Activated CD4-positive, alpha-beta memory T cell treated with anti-CD3 and anti-CD28 coated beads for 36 hours (primary cell): ENCODE measurements at places on chromosomes 4 and X. TPM values are rescaled to one million over a fixed set of nuclear protein-coding genes. Genes with fewer than 3 reads are reported as not detected.

- H3K4me1 ChIP-seq = no peaks in the 10 kb centered on the region
- DNase-seq = no peak
- no peak overlapping the region for H3K4me3 ChIP-seq
- H3K27me3 ChIP-seq = no peaks in the 10 kb centered on the region
- H3K36me3 ChIP-seq = no peaks in the 10 kb centered on the region
These were observed 78.4 kb downstream of the STARD8 start for GRCh38 chrX:68725756-68726365.

- H3K4me3 ChIP-seq = no peak overlapping the region
- no peak for DNase-seq
- no peaks in the 10 kb centered on the region for H3K4me1 ChIP-seq
- no peaks in the 10 kb centered on the region for H3K27me3 ChIP-seq
- H3K27ac ChIP-seq = no peak overlapping the region
These were observed 636.3 kb upstream of the HTR2C start for GRCh38 chrX:113947548-113947947.

- no peak overlapping the region for H3K27ac ChIP-seq
- no peak for DNase-seq
- no peaks in the 10 kb centered on the region for H3K36me3 ChIP-seq
- H3K4me3 ChIP-seq = no peak overlapping the region
- peaks cover 9% of the 10 kb centered on the region for H3K27me3 ChIP-seq
- no peaks in the 10 kb centered on the region for H3K4me1 ChIP-seq
These were observed 100.5 kb downstream of the MFAP3L start for GRCh38 chr4:169925678-169926077.

GRCh38 chr4:26237916-26238315 lies 82.9 kb upstream of the RBPJ start:
- peaks cover 23% of the 10 kb centered on the region for H3K4me1 ChIP-seq
- DNase-seq = no peak
- no peak overlapping the region for H3K4me3 ChIP-seq
- H3K36me3 ChIP-seq = no peaks in the 10 kb centered on the region

- no peaks in the 10 kb centered on the region for H3K36me3 ChIP-seq
- no peak overlapping the region for H3K27ac ChIP-seq
- no peak overlapping the region for H3K4me3 ChIP-seq
- no peak for DNase-seq
- no peaks in the 10 kb centered on the region for H3K4me1 ChIP-seq
These were observed 225.8 kb downstream of the STK32B start for GRCh38 chr4:5277079-5277478.

GRCh38 chr4:173289353-173289727 lies 44.8 kb downstream of the HMGB2 start:
- H3K4me3 ChIP-seq = peak overlapping the region; percentile 45
- H3K4me1 ChIP-seq = peaks cover 13% of the 10 kb centered on the region
- peaks cover 14% of the 10 kb centered on the region for H3K36me3 ChIP-seq
- no peaks in the 10 kb centered on the region for H3K27me3 ChIP-seq
- no peak for DNase-seq

- no peaks in the 10 kb centered on the region for H3K36me3 ChIP-seq
- H3K4me3 ChIP-seq = no peak overlapping the region
These were observed 23.1 kb upstream of the C1GALT1C1 start for GRCh38 chrX:120653000-120653399.

DNA sequence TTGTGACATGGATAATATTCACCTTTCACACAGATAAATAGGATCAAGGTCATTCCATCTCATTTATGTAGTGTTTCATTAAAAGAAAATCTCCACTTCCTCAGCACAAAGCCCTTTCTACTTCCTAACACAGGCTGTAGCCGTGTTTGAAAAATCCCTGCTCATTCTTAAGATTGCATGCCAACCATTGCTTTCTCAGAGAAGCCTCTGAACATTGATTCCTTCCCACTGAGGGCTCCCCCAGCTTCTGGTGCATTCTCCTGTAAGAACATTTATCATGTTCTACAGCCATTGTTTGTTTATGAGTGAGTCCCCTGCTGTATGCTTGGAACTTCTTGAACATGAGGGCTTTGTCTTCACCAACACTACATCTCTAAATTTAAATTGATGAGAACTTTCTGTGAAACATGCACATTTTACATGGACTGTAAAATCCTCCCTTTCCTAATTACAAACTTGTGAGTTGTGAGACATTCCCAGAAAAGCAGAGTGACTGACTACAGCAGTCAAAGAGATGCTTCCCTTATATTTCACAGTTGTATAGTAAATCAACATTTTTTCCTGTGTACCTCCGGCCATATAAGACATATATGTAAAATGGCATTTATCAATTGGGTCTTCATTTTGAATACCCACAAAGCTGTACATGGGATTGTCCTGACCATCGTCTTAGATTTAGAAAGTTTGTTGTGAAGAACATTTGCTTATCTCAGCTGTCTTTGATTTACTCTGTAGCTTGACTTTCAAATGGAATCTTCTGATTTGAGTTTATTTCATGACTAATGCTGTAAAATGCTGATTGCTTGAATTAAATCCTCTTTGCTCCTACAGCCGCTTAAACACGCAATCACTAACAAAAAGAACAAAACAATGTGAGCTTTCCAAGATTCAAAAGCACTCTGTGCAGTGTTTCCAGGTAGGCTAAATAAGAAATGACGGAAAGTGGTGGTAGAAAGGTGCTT lies 600.5 kb upstream of the SLIT2 start:
- H3K4me1 ChIP-seq = no peaks in the 10 kb centered on the region
- no peak overlapping the region for H3K27ac ChIP-seq
- H3K4me3 ChIP-seq = no peak overlapping the region
- no peaks in the 10 kb centered on the region for H3K36me3 ChIP-seq
- H3K27me3 ChIP-seq = no peaks in the 10 kb centered on the region
- DNase-seq = no peak

- peaks cover 33% of the 10 kb centered on the region for H3K36me3 ChIP-seq
- peak overlapping the region; percentile 76 for H3K27ac ChIP-seq
- peak; percentile 6 for DNase-seq
These were observed 4.1 kb upstream of the CTBP1 start for GRCh38 chr4:1252928-1253492.

DNA sequence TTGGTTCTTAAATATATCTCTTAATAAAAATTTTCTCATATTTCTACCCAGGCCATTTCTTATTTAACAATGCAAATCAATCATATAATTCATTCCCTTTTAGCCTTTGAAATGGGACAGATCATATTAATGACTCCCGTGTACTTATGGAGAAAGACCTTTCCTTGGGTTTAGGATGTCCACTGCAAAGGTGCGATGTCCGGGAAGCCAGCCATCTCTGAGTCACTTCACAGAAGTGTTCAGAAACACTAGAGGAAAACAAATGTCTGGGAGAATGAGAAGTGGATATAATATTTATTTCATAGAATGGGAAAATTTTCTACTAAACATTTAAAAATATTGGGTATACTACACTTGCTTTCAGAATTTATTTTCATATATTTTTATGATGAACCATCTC lies 15.3 kb downstream of the INTU start:
- H3K36me3 ChIP-seq = no peaks in the 10 kb centered on the region
- no peak overlapping the region for H3K27ac ChIP-seq
- no peaks in the 10 kb centered on the region for H3K4me1 ChIP-seq
- no peak for DNase-seq

- H3K4me1 ChIP-seq = no peaks in the 10 kb centered on the region
- H3K4me3 ChIP-seq = no peak overlapping the region
These were observed 231.4 kb upstream of the ANKRD50 start for GRCh38 chr4:124943938-124944337.

DNA sequence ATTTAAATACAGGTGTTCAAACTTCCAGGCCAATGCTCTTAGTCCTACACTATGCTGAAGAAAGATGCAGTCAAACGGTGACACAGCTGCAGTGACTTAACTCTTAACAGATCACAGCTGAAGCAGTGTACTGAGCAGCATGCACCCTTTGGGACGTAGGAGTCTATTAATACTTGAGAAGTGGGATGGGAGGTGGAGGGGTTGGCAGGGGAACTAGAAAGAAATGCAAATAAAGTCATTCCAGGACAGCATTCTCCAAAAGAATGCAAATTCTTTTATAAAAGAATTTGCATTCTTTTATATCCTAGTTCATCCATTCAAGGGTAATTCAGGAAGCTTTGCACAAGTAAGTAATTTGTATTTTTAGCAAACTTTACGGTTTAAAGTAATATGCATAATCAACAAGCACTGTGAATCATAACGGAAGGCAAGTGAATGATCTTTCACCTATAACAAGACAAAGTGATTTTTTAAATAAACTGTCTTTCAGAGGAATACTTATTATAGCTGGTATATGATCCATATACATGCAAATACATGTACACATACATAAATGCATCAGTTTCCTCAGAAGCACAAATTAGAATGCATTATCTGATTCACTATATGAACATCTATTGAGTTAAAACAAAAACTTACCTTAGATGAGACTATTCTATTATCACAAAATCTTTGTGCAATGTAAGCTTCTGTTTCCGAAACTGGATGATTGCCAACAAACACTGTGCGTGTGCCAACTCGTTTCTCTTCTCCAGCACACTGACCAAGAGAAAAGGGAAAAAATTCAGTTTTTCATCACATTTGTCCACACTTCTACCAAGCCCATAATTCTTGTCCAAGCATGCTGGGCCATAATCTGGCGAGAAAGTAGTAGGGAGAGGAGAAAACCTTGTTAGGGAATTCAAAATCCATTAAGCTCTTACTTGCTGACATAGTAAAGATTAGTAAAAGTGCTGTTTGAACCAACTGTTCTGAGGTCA lies 106.5 kb downstream of the ATP11C start:
- H3K4me3 ChIP-seq = no peak overlapping the region
- DNase-seq = no peak
- peaks cover 7% of the 10 kb centered on the region for H3K4me1 ChIP-seq
- H3K36me3 ChIP-seq = peaks cover 5% of the 10 kb centered on the region
- no peak overlapping the region for H3K27ac ChIP-seq
- no peaks in the 10 kb centered on the region for H3K27me3 ChIP-seq

The CCDC160 gene
- not detected for total RNA-seq

The TRIML2 gene
- not detected for total RNA-seq

The CNGA1 gene
- not detected for total RNA-seq

The TCEAL7 gene
- total RNA-seq = not detected
